ENCODE measurements at places on chromosomes 7 and 10. TPM values are rescaled to one million over a fixed set of nuclear protein-coding genes. Genes with fewer than 3 reads are reported as not detected.

Gene RNF32
- 3.2 TPM for polyA plus RNA-seq

- no peak for DNase-seq
Measured at GRCh38 chr10:6565588-6565987, 14.5 kb downstream of the PRKCQ start.

- no peak for DNase-seq
Measured at GRCh38 chr10:50605269-50605950, 18.3 kb downstream of the SGMS1 start.

DNA sequence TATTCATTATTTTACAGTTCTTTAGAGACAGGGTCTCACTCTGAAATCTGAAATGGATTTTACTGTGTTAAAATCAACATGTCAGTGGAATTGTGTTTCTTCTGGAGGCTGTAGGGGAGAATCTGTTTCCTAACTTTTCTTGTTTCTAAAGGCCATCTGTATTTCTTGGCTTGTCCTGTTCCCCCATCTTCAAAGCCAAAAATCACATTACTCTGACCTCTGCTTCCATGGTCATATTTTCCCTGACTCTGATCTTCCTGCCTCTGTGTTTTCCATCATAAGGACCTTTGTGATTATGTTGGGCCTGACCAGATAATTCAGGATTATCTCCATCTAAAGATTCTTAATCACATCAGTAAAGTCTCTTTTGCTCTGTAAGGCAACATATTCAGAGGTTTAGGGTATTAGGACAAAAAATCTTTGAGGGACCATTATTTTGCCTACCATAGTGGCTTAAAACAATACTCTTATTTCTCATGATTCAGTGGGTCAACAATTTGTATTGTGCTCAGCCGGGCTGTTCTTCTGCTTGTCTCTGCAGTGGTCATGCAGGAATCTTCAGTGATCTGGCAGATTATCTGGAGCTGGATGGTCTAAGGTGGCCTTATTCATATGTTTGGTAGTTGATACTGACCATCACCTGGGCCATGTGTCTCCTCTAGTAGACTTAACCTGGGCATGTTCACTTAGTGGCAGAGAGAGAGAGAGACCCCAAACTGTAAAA lies 5.7 kb downstream of the ANLN start:
- no peak for DNase-seq

DNA sequence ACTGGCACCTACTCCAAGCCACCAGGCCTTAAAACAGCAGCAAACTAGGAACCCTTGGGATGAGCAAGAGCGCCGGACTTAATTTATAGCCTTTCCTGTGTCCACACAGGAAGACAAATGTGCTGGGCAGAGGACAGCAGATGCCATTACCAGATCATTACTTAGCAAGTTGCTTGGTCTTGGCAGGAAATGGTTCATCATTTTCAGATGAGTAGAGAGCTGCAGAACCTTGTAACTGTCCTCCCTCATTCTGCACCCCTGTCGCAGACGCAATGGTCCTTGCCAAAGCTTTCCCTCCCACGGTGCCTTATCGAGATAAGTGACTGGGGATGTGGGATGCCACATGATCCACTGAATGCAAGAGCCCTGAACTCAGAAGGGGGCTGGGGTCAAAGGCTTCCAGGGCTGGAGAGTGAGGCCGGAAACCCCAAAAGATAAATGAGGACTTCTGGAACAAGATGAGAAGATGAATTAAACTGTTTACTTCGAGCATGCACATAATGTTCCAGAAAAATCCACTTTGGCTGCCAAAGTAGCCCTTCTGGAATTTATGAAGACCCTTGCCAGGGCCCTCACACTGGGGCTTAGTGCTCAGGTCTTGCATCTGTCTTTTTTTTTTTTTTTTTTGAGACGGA lies 145.6 kb upstream of the ZNF32 start:
- DNase-seq = no peak

GRCh38 chr7:24200407-24200966 lies 83.5 kb upstream of the NPY start:
- no peak for DNase-seq

Gene SEMA3E
- polyA plus RNA-seq = 1.2 TPM

Gene CLDN4
- polyA plus RNA-seq = 57.5 TPM

GRCh38 chr10:88493691-88494483 lies 89.2 kb downstream of the RNLS start:
- no peak for DNase-seq

Gene AKR1C2
- 9.2 TPM for polyA plus RNA-seq

DNA sequence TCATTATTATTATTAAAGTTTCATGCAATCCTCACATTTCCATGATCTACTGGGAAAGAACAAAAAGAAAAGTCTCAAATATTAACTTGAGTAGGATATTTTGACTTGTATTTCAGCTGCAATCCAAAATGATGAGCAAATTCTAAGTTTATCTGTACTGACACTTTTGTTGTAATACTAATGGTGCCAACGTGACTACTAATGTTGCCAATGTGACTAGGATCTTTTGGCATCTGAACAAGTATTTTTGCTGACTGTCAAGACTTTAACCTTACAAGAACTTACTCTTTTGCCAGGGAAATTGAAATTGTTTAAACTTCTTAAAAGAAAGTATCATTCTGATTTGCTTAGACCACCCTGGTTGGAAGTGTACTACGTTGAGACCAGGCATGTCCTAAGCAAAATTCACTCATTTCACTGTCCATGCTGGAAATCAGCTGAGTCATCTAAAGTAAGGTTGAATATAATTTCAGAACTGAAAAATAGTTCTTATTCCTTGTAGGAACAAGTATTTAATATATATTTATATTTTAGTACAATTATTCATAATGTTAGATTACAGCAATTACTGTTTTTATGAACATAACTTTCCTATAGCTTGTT lies 78.5 kb upstream of the LYZL1 start:
- DNase-seq = no peak

Gene LOXL4
- polyA plus RNA-seq = 3.4 TPM

- no peak for DNase-seq
Measured at GRCh38 chr10:89242840-89243568, 8.6 kb downstream of the LIPA start.

Gene NKX1-2
- 0.06 TPM for polyA plus RNA-seq

All from left renal cortex interstitium (tissue), 4 donors.